Stimulated activated CD4-positive, alpha-beta T cell treated with anti-CD3 and anti-CD28 coated beads, Interleukin-4, amount 100 ng/mL, for 48 hours (primary cell): ENCODE measurements at places on chromosomes 2 and 18.

GRCh38 chr18:35095983-35096676, 54.9 kb downstream of the MAPRE2 start:
- DNase-seq: no peak

DNA sequence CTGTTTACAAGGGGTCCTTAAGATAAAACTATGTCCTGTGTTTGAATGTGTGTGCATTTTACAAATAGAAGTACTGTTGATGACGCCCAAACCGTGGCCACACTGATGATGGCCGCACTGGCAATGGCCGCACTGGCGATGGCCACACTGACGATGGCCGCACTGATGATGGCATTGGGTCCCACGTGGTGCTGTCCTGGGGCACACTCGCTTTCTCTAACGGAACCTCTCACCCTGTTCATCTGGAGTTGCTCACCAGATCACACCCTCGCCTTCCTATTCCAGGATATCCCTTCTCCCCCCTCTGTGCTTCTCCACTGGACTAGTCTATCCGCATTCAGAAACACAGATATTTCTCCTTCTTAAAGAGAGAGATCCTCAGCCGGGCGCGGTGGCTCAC, 192.4 kb downstream of the EIPR1 start:
- no peak for DNase-seq

- DNase-seq: no peak
Measured at GRCh38 chr2:176752295-176752694, 460.3 kb upstream of the HNRNPA3 start.

DNA sequence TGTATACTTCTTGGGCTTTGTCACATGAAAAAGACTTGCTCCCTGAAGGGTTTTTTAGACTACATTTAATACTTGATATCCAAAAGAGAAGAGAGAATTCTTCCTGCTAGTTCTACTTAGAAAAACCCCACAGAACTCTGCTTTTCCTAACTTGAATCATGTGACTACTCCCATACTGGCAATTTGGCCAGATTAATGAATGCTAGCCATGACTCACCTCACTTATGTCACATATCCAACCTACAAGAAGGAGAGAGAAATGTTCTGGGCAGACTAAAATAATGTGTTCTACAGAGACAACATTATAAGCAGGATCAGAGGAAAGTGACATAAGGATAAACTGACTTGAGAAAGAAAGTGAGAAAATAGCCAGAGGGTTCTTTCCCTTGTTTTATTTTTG, 249.3 kb upstream of the GULP1 start:
- no peak for DNase-seq

- no peak for DNase-seq
Measured at GRCh38 chr2:235191978-235192377, 240.2 kb downstream of the SH3BP4 start.
